ENCODE measurements at places on chromosomes 5 and 9.

DNA sequence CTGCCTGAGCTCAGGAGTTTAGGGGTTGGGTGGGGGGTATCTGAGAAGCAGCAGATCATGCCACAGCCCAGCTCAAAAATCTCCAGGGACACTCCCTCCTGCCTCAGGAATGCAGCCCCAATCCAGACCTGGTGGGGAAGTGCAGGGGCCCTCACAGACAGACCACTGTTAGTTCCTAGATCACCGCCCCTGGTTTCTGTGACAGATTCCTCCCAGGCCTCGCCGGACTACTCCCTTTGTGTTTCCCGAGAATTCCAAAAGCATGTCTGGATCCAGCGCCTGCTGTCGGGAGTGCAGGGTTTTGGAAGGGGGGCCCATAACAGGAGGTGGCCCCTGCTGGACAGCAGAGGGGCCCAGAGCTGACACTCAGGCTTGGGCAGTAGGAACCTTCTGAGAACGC lies 74.5 kb downstream of the CTSL start:
- no peak for DNase-seq

- DNase-seq = no peak
Measured at GRCh38 chr9:123453831-123454321, 97.9 kb downstream of the CRB2 start.

GRCh38 chr5:35405938-35406337 lies 175.7 kb upstream of the PRLR start:
- DNase-seq = no peak

DNA sequence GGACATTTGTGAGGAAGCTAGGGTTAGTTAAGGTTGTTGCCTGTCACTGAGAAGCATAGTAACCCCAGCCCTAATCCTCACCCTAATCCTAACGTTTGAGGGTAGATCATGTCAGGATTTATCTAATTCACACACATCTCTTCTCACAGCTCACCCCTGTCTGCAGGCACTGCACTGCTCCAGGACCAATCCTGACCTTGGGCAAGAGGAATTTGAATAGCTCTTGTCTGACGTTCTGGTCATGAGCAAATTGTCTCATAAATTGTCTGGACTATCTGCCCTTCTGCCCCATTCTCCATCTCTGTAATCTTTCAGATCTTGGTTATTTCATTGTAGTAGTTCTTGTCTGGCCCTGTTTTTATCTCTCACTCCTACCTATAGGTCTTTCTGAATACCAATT lies 18.7 kb downstream of the CRHBP start:
- no peak for DNase-seq
